ENCODE measurements at places on chromosomes 2 and 18.

DNA sequence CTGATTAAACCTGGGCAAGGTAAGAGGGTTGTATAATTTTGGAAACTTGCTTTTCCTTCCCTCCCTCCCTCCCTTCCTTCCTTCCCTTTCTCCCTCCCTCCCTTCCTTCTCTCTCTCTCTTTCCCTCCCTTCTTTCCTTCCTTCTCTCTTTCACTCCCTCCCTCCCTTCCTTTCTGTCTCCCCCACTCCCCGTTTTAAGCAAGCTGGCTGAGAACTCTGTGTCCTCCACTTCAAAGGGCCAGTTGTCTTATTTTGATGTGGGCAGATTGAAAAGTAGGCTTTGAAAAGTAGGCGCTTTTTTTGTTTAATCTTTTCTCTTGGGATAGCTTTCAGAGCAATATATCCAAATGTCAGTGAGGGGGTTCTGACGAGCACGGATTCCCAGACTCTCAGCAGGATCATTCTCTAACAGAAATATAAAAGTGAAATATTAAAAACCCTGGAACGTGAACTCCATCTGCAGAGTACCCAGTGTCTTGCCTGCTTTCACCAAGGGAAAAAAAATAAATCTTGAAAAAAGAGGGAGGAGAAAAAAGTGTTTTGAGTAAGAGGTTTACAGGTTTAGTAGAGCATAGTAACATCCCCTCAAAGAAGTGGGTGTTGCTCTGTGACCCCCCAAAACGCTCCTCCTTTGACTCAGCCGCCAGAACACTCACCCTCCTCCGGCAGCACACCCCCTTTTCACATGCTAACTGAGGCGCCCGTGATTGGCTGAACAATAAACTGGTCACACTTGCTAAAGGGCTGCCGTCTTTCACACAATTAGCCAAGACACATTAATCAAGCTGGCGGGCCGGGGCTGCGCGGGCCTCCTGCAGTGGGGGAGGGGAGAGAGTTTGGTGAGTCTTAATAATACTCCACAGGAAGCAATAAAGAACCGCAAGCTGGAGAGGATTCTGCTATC lies 52.2 kb downstream of the CDK15 start:
- DNase-seq = no peak

DNA sequence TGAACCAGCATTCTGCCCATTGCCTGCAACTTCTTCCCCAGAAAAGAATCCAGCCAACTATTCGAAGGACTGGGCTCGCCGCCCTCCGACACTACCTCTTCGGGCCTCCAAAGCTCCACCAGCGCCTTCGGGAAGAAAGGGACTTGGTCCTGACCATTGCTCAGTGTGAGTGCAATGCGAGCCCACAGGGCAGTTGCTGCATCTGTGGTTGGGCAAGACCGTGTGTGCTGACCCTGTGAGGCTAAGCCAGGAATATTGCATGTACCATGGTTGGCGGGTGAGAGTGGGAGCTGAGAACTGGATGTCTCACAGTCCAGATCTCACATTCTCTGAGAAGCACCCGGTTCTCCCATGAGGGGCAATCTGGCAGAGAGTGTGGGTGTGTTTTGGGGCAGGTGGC lies 16.5 kb downstream of the ELMOD3 start:
- DNase-seq = no peak

DNA sequence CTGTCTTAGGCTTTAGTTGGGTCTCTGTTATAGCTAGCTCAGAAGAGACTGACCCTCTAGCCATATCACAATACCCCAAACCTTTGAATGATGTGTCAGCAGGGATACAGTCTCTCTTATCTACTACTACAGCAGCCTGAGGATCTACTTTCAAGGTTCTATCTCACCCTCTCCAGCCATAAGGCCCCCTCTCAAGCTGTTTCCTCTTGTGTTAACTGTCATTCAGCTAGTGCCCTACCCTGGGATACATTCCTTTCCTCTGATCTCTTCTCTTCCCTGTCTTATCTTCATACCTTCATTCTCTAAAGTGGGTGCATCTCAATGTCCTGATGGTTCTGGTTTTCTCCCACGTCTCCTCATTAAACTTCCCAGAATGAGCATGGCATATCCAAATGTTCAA lies 434.7 kb downstream of the NRXN1 start:
- DNase-seq = no peak

DNA sequence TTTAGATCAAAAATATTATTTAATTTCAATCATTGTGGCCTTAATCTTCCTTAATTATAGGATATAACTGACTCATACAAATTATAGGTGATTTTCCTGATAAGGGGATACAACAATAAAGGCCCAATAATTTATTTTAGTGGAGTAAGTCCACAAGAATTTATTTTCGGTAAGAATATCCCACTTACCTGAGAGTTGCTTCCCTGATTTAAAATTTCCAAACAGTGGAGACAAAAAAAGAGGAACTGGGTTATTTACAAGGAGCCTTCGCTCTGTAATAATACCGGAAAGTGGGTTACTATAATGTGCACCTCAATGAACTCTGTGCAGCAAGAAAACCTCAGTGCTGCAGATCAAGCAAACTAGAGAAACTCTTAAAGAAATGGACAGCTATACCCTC lies 42.2 kb downstream of the FEZ2 start:
- no peak for DNase-seq

DNA sequence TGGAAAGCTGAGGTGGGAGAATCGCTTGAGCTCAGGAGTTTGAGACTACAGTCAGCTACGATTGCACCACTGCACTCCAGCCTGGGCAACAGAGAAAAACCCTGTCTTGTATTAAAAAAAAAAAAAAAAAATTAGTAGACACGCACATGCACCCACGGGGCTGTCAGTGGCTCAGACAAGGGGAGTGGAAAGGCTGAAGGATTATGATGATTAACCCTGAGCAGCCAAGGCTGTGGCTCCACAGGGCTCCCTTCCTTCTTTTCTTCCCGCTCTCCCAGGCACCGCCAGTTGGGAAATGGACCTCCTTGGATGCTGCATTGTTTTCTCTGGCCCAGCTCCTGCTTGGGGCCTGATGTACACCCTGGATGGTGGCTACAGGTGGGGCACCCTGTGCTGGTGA lies 49.0 kb upstream of the RAB6C start:
- DNase-seq = no peak

GRCh38 chr2:142869461-142870106 lies 7.9 kb upstream of the KYNU start:
- no peak for DNase-seq

GRCh38 chr18:29779096-29779495 lies 1263.4 kb downstream of the DSC3 start:
- DNase-seq = no peak

DNA sequence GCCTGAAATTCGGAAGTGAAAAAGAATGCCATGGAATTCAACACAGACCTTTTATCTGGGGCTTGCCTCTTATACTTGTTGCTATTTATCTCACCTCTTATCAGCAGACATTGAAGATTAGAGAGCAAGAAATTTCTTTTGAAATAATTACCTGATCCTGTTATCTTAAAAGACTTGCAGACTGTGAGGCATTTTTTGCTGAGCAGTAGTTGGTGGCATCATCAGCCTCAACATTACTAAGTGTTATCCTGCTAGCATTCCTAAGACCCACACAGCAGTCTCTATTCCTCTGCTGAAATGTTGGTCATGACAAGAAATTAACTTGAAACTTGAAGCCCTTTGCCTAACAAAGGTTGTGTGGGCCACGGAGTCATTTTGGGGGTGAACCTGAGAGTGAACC lies 186.5 kb downstream of the TRIB2 start:
- DNase-seq = no peak

DNA sequence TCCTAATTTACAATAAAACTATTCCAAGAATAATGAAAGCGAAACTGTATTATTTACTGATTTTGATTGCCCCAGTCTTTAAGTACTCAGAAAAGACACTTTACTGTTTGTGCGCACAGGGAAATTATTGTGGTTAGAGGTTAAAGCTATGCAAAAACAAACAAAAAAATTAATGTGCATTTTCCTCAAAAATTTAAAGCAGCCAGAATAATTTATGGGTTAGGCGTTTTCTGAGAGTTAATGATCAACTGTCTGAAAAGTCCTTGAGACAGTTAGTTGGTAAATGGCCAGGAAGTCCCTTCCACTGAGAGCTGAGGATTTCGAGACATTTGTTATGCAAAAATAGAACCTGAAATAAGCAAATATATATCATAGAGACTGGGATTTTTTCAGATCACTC lies 143.3 kb downstream of the IRS1 start:
- DNase-seq = no peak

DNA sequence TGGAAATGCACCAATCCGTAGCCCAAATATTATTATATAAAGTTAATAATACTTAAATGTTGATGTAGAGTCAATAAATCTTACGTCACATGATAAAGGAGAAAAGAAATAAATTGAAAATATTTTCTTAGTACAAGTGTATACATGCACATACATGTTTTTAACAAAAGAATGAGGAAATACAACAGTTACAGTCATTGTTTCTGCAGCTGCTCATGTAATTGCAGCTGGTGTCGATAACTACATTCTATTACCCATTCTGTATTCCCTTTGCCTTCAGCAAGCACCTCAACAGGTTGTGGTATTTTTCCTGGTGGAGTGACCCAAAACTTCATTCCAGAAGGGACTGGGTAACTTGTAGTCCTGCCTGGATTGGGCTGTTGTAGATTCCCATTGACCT lies 377.8 kb upstream of the FSIP2 start:
- no peak for DNase-seq

DNA sequence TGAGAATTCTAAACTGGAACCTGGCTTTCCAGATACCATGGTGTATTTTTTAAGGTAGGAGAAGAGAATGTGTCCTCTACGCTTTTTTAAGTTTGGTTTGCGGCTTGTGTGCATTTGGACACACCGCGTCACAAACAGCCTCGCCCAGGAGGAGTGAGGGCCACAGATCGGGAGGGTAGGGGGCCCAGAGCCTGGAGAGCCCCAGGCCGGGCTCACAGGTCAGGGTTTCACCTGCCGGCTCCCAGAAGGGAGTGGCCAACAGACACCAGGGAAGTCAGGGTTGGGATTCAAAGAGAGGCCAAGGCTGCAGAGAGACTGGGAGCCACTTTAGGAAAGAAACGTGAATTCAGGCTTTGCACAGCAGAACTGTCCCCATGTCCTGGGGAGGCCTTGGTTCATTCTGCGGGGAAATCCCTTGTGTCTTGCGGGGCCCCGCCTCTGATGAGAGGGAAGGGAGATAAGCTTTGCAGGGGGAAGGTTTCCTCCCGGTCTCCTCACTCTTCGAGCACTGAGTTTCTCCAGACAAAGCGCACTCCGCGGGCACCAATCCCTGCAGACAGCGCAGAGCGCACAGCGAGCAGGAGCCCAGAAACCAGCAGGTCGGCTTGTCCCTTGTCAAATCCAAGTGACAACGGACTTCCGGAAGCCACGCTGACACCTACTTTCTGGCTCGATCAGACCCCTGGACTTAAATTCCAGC lies 2.0 kb upstream of the TUBB6 start:
- DNase-seq = no peak

DNA sequence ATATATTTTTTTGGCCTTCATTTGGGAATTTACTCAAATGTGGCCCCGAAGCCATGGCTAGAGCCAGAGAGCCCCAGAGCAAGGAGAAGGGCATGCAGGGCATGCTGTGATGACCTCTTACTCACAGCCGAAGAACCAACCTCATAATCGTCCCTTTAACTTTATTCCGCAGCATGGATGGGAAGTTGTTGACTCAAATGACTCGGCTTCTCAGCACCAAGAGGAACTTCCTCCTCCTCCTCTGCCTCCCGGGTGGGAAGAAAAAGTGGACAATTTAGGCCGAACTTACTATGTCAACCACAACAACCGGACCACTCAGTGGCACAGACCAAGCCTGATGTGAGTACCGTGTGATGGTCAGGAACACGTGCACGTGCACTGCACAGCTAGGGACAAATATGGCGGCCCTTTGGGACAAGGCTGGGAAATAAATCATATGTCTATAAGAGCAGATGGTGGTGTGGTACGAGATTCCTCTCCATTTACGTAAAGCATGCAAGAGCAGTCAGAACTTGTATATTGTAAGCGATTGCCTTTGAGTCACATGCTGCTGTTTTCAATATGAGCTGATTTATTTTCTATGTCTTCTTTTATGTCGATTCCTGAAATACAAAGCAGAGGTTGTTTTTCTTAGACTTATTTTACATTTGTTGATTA lies 280.9 kb downstream of the NEDD4L start:
- no peak for DNase-seq

DNA sequence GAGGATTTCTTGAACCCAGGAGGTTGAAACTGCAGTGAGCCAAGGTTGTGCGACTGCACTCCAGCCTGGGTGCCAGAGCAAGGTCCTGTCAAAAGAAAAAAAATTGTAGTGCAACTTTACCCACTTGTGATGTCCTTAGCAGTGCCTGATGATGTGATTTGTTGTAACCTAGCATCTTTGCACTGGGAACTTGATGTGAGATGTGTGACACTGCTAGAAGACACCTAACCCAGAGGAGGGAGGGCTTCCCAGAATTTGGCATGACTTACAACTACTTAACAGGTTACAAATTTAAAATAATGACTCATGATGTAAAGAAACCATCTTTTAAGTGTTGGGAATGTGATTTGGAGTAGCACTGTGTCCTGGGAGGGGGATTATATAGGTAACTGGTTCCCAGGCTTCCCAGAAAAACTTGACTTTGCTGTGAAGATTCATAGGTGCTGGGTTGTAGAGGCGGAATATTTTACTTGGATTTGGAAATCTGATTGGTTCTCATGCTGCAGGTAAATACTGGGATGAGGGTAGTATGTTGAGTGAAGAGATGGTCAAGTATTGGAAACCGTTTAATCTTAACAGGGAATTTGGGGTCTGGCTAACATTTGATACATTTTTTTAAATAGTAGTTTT lies 3.7 kb downstream of the EEF1B2 start:
- no peak for DNase-seq

DNA sequence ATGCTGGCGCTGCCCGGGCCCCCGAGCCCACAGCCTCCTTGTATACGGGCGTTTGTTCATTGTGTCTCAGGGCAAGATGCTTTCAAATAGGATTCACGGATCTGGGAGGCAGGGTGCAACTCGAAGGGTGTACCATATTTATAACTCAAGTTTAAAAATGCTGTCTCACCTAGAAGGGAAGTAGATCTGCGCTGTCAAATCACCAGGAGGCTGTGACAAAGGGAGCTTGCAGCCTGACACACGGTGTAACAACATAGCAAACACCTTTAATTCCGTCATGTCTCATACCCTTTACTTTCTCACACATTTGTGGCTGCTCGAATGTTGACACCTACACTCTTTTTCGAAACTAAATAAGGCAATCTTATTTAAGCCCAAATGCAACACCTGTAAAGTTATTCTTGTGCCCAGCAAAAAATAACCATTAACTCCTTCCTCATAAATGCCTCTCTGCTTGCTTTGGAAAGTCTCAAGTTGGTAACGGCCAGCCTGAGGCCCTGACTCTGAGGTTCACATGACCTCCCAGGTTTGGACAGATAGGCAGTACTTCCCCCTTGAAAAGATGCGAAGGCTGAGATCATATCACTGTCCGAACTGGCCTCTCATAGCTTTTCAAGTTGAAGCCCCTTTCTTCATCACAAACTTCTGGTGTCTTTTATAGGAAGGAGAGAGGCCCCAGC lies 11.6 kb downstream of the ZEB2 start:
- DNase-seq = peak; percentile 69
